Fibroblast of mammary gland (primary cell): ENCODE measurements at places on chromosomes 7 and 10.

DNA sequence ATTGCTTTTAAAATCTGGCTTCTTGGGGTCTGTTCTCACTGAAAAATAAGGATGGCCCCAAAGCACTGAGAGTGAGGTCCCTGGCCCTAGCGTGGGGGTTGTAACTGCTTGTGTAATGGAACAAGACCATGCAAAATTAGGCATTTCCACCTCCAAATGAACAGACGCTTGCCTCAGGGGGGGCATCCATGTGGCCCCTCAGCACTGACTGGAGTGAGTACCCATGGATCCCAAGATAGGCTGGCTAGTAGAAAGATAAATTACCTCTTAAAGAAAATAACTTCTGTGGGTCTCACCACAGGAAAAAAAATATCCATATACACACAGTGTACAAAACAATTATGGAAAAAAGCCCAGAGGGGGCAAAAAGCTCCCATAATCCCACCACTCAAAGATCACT lies 15.2 kb upstream of the CPA1 start:
- no peak for DNase-seq

GRCh38 chr7:7125963-7126362 lies 56.4 kb upstream of the C1GALT1 start:
- DNase-seq, result no peak

DNA sequence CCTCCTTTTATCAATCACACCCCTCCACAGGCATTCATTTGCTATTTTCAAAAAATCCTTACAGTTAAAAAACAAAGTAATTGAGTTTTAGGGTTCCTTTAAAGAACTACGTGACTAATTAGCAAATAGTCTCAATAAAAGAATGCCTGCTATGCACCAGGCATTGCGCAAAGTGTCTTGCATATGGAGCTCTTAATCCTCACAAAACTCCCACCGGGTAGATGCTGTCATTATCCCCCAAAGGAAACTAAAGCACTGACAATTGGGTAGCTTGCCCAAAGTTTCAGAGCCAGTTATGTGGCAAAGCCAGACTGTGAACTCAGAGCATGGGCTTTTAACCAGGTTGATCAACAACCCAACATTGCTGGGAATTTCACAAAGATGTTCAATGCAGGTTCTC lies 305.7 kb downstream of the ELMO1 start:
- DNase-seq, result no peak

- DNase-seq, result no peak
Observed at GRCh38 chr7:1949681-1950055, 279.6 kb downstream of the ELFN1 start.

DNA sequence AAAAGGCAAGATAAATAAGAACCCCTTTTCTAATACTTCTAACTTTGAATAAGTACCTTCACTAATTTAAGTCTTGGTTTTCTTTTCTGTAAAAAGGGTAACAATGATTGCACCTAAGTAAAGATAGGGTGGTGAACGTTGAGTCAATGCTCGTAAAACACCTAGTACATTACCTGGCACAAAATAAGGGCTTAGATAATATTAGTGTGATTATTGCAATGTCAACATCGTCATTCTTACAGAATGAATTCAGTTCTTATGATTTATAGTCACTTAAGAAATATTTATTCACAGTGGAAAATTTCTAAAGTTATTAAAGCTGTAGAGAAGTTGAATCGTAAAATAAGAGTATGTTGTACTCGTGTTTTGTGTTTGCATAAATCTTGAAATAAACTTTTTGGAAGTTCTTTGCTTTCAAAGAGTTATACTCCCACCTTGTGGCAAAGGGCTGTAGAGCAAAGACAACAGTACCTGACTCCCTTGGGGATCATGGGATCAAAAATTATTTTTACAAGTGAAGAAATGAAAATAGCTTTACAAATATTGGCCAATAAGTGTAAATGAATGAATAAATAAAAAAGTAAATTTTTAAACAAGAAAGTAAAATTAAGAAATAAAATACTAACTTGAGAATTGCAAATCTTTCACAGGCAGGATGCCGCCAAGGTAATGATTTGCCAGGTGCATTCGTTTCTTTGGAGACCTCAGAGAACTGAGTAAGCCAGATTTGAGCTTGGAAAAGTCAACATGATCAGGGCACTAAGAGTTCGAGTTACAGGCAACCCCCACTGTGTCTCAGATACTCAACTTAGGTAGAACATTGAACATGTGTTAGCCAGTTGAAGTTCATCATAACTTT lies 285.8 kb upstream of the CACNA2D1 start:
- peak; percentile 59 for DNase-seq

DNA sequence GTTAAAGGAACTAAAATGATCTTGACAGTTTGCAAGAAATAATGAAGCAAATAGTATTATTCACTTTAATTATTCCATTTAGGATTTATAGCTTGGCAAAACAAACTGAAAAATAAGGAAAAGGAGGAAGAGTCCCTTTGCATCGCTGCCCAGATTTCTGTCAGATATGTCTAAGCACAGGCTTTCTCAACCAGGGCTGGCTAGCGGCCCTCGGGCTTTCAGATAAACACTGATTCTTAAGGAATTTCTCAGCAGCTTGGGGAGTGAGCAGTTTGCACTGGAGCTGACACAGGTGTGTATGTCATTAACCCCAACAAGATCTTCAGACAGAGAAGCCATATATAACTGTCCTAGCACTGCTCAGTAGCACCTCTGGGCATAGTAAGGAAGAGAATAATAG lies 47.9 kb upstream of the SEMA3D start:
- no peak for DNase-seq

DNA sequence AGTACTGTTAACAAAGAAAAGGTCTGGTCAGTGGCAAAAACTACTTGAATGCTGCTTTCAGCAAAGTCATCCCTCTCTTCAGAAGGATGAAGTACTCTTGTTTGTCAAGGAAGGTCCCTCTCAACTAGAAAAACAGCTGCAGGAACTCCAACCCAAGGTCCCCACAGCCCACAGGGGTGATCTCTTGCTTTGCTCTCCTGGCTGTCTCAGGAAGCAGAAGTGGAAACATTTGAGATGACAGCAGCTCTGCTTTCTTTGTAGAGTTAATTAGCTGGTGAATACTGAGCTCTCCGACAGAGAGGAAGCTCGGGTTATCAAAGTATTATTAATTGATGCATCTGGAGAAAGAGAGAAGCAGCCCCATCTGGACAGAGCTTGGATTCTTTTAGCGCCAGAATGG lies 25.4 kb upstream of the LRGUK start:
- DNase-seq, result no peak

DNA sequence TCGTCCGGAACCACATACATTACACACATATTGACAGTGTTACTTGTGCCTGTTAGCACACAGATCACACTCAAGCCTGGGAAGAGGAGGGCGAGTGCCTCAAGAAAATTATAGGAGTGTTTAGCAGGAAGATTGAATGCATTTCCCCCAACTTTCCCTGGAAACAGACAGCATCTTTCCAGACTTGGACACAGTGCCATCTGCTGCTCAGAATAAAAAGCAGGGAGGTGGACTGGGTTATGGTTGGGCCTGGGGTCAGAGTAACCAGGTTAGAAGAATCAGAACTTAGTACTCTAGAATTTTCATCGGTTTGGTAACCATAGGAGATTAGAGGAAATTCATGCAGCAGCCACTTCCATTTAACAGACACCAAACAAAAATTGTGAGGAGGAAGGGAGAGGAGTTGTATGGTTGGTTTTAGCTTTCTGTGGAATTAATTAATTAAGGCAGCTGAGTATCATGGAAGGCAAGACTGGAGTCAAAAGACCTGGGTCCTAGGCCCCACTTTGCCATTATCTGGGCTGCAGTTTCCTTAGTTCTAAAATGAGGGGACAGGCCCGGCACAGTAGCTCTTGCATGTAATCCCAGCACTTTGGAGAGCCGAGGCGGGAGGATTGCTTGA lies 43.4 kb upstream of the OPTN start:
- peak; percentile 25 for DNase-seq

DNA sequence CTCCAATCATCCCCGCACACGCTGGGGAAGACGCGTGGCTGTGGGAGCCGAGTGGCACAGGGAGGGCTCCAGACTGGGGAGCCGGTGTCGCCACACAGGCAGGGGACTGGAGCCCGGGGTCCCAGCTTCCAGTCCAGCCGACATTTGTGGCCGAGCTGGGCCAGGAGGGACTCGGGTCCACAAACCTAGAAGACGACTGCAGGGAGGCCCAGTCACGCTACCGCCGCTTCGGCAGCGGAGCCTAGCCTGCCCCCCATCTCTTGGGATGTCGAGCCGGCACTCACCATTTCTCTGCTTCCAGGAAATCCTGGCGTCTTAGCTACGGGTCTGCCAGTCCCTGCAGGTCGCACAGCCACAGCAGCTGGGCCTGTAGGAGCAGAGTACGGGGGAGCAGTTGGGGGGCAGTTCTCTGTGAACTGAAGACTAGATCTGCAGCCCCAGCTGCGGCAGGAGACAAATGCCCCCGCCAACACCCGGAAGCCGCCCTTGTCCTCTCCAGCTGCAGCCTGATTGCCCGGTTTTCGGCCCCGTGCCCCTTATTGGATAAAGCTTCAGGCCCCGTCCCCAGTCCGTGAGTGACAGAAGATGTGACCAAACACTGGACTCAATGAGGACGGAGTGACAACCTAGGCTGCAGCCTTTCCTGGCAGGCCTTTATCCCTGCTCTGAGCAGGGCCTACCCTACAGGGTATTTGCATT lies 270.7 kb downstream of the ZNF33B start:
- peak; percentile 94 for DNase-seq

DNA sequence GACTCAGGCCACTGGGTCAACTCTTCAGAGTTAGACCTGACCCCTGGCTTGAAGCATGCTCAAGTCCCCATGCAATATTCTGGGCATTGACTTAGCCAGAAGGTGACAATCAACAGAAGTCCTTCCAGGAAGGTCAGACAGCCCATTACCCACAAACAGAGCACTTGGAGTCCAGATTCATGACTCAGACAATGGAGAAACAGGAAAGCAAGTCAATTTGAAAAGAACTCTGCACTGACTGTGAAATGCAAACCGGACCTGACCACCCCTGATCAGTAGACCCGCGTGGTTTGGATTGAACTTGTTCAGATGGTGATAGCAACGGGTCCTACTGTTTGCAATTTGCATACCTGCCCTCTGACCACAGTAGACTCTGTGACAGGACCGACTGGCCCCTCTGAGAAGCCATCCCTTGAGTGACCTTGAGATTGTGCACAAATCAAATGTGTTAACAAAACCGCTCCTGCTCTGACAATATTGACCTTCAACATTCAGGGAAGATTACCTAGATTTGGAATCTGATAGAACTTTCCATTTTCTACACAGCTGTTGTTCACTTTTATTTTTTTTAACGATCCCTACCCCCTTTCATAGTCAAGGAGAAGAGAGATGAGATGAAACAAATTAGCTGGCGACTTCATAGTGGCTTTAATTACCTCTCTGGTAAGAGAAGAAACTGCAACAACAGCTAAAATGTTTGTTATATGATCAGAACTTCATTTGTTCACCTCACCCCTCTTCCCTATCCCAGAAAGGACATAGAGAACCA lies 138.7 kb downstream of the NRP1 start:
- peak; percentile 49 for DNase-seq

- peak; percentile 19 for DNase-seq
Observed at GRCh38 chr7:128352153-128352537, 8.4 kb upstream of the RBM28 start.

DNA sequence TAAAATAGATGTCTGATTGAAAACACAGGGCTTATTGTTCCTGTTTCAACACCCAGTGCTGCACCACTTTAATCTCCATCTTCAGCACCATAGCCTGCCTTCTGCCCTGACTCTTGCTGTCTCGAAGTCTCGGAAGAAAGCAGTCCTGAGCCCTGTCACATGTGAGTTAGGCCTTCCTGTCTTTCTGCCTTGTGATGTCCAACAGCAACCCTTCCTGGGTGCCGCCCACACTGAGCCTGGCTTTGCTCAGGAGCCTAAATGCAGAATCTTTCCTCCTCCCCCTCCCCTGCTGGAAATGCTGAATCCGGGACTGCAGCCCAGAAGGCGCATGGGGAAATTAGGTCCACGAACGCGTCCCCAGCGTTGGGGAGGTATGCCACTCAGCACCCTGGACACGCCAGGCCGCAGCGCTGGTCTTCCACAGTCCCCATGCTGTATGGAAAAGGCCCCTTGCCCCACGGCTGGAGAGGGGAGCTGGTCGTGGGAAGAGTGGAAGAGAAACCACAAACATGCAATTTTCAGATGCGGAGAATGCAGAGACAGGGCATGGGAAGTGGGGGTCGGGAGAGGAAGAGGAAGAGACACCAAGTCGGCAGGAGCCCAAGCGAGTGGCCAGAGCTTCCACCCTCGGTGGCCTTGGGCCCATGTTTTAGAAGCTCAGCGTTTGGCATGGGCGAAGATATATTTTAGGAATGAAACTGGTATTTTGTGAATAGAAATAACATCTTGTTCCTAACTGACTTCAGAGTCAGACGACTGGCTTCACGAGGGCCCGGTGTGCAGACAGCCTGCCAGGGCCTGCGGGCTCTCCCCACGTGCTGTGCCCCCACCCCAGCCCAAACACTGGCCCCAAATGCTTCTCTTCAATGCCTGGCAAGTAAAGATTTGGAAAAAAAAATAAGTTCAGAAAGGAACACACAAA lies 656.1 kb upstream of the FOXK1 start:
- DNase-seq, result no peak

DNA sequence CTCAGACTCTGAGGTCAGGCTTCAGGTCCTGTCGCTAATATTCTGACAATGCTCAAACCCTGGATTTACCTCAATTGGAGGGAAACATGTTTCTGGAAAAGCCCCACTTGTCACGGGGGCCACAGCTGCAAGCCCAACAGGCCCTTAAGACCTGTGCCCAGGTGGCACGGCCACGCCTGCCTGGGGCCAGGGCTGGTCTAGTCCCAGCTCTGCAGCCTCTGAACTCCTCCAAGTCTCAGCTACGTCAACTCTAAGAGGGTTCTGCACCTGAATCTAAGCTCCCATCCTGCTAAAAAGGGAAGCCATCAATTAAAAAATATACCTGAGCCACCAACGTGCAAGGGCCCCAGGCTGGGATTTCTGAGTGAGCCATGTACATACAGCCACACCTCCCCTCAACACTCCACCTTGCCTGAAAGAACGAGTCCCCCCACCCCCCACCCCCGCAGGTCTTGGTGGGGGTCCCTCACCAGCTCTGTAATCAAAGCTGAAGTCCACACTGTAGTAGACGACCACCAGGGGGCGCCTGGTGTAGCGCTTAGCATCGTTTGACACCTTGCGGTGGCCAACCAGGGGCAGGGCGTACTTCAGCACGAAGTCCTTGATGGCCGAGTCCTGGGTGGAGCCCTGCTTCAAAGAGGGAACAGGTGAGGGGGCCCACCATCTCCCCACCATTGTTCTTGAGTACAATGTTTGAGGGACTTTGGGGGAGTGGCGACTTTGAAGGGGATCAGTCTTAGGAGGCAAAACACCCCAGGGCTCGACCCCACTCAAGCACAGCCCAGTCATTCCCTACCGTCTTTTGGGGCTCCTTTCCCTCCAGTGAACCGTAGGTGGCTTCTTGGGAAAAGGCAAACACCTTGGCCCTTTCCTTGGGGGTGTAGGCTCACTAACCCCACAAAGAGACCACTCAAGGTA lies 22.6 kb downstream of the PDIA4 start:
- DNase-seq, result peak; percentile 68

- no peak for DNase-seq
Observed at GRCh38 chr7:90671571-90671970, 75.5 kb downstream of the CDK14 start.

DNA sequence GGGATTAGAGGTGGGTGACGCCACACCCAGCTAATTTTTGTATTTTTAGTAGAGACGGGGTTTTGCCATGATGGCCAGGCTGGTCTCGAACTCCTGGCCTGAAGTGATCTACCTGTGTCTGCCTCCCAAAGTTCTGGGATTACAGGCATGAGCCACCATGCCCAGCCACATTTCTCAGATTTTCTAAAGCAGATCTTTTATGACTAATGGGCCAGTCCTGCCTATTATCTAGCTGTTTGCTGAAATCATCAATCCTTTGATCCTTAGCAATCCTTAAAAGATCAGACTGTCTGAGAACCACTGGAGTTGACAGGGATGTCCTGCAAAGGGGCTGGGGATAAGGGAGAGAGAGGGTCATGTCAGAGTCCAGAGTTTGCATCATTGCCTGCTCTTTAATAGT lies 21.2 kb upstream of the ABCA13 start:
- DNase-seq, result no peak
